ENCODE measurements at places on chromosomes 1 and 21.

- DNase-seq: no peak
These were observed 1.9 kb upstream of the LINGO4 start for GRCh38 chr1:151807131-151807530.

DNA sequence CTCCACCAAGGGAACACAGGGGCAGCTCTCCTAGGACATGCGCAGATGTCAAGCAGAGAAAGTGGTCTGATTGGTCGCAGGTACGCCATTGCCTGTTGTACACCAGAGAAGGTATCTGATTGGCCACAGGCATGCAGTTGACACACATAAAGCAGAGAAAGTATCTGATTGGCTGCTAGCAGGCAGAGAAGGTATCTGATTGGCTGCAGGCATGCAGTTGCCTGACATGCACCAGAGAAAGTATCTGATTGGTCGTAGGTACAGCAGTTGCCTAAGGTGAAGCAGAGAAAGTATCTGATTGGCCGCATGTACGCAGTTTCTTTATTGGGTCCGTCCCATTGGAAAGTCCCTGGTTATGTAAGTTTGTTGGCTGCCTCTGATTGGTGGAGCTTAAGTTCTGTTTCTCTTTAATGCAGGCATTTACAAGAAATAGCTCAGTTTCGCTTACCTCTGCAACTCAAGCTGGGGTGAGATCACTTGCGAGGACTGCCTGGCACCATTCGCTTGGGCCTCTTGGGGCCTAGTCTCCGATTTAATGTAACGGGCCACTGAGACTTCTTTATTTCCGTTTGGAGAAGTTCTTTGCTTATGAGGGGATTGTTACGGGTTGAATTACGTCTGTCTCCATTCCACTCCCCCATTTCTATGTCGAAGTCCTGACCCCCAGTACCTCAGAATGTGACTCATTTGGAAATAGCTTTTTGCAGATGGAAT, 74.2 kb downstream of the SIK1 start:
- DNase-seq: no peak

GRCh38 chr1:8460132-8460544, 142.2 kb downstream of the SLC45A1 start:
- DNase-seq: peak; percentile 24

- DNase-seq: no peak
These were observed 43.9 kb upstream of the C1orf174 start for GRCh38 chr1:3943806-3944577.

DNA sequence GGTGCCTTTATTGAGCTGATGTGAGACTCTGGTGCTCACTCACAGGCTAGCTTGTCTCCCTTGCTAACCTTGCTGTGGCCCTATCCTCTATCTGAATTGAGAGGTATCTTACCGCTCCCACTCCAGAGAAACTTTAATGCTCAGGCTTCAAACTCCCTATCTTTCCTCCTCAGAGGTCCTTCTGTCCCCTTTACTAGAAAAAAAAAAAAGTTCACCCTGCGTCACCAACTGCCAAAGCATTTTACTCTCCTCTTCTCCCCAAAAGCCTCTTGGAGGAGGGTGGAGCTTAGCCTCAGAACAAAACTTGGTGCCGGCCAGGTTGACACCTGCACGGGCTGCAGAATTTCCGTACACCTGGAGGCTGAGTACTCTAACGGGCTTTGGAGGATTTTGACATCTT, 55.1 kb downstream of the ATP2B4 start:
- no peak for DNase-seq

GRCh38 chr21:45011911-45012661, 62.3 kb upstream of the ADARB1 start:
- DNase-seq: peak; percentile 62

- DNase-seq: no peak
These were observed 269.6 kb upstream of the BEND5 start for GRCh38 chr1:49046305-49046704.

GRCh38 chr1:185376288-185376687, 59.2 kb upstream of the IVNS1ABP start:
- DNase-seq: no peak

- no peak for DNase-seq
These were observed 70.0 kb upstream of the NFIA start for GRCh38 chr1:61012341-61012761.

DNA sequence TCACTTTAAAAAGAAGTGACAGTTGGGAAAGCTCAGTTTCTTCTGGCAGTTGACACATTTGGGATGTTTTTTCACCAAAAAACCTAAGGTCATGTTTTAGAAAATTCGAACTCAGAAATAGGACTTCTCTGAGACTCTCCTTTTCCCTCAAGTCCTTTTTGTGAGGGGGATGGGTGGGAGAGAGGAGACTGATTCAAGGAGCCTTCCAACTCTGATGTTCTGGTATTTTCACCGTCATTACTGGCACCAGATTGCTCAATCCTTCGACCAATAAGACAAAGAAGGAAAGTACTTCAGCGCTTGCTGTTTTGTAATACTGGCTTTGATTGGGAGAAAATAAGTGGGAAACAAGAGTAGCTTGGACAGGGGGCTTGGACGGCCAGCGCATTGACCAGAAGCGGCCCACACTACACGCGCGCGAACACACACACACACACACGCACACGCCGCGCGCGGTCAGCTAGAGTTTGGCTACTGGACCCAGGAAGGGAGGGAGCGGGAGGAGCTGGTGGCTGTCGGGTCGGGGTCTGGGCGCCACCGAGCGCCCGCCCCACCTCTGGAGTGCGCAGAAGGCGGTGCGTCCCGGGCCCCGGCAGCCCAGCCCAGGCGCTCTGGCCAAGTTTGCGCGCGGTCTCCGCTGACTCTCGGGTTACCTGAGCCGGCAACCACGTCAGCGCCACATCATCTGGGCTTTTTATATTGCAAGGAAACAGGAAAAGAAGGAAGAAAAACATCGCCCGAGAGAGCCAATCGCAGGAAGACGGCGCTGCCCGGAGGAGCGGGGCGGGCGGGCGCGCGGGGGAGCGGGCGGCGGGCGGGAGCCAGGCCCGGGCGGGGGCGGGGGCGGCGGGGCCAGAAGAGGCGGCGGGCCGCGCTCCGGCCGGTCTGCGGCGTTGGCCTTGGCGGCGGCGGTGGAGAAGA, at the start of gene KCNK1:
Gene KCNK1, plus strand, starts transcription at position 855 of the 921 bp plus-strand sequence. Its CDS starts 66 bp downstream, at position 921.
- peak; percentile 86 for DNase-seq

GRCh38 chr1:113756461-113756860, 2.8 kb downstream of the PHTF1 start:
- no peak for DNase-seq

GRCh38 chr21:26473471-26473870, 99.6 kb downstream of the CYYR1 start:
- no peak for DNase-seq

DNA sequence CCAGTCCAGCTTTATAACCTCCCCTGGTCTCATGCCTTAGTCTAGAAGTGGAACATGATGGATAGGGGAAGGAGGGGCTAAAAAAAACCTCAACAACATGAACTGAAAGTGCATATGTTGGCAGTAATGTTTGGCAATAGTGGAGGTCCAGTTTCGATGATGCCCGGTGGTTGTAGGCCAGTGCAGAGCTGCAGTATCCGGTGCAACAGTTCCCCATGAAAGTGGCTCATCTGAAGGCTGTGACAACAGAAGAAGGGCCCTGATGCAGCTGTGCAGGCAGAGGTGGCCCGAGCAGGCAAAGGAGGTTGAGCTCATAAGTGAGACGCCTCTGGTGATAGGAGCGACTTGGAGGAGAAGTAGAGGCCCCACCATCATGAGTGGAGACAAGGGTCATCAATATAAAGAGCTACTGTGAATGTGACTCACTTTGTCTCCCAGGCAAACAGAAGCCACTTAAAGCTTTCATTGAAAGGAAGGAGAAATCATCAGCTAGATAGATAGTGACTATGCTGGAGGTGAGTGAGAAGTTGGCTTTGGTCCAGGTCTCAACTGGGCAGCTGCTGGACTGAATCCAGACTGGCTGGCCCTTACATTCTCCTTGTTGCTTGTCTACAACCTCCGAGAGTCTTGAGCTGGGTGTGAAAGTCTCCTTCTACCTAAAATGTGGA, 10.2 kb upstream of the CREG1 start:
- DNase-seq: no peak

DNA sequence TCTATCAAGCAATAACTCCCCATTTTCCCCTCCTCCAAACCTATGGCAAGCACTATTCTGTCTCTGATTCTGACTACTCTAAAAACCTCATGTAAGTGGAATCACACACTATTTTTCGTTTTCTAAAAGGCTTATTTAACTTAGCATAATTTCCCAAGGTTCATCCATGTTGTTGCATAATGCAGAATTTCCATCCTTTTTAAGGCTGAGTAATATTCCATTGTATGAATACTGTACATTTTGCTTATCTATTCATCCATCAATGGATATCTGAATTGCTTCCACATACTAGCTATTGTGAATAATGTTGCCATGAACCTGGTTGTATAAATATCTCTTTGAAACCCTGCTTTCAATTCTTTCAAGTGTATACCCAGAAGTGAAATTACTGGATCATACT, 48.2 kb downstream of the TUT4 start:
- no peak for DNase-seq

Measured in WTC11 (cell line).